ENCODE measurements at places on chromosomes 11 and 22.

GRCh38 chr11:33509632-33510031, 191.0 kb downstream of the C11orf91 start:
- no peak for DNase-seq

GRCh38 chr11:46050662-46051061, 70.6 kb downstream of the PHF21A start:
- DNase-seq: no peak

GRCh38 chr22:29635734-29636357, 32.4 kb downstream of the NF2 start:
- peak; percentile 61 for DNase-seq

DNA sequence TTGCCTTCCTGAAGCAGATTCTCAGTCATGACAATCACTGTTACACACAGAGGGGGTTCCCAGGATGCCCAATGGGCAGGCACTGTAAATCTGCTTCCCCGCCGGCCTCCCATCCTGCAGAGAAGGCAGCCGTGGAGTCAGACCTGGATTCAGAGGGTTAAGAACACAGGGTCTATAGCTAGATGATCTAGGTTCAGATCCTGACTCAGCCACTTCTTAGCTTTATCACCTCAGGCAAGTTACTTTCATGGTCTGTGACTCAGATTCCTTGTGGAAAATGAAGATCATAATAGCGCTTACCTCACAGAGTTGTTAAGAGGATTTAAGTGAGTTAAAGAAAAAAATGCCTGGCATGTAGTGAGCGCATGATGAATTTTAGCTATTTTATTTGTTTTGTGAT, 95.9 kb downstream of the TIMP3 start:
- no peak for DNase-seq

GRCh38 chr11:64396079-64396591, 37.2 kb downstream of the RPS6KA4 start:
- no peak for DNase-seq

DNA sequence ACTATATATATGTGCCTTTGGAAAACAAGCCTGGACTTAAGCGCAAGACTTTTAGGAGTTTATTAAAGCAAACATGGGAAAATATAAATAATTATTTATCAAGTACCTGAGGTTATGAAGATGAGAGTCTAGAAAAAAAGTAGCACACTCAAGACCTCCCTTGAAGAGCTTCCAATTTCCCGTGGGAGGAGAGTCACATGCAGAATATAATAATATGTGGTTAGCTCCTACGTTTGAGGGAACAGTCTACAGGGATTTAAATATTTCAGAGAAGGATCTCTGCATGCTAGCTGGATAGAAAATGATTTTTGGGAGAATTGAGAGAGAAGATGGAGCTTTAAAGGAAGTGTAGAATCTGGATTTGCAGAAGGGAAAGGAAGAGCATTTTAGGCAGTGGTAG, 183.8 kb downstream of the SWAP70 start:
- no peak for DNase-seq

DNA sequence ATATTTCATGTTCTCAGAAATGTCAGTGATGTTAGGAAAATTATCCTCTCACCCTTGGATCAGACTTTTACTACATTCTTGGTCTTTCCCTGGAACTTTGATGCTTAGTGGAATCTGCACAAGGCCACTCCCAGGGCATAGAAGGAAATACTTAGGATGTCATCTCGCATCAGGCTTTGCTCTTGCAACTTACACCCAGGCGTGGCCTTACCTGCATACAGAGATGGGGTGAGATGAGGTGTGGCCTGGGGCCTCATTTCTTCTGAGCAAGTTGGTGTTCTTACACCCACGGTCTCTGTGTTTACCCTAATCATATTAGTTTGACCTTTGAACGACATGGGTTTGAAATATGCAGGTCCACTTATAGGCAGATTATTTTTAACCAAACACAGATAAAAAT, 19.0 kb upstream of the OR52K2 start:
- no peak for DNase-seq

DNA sequence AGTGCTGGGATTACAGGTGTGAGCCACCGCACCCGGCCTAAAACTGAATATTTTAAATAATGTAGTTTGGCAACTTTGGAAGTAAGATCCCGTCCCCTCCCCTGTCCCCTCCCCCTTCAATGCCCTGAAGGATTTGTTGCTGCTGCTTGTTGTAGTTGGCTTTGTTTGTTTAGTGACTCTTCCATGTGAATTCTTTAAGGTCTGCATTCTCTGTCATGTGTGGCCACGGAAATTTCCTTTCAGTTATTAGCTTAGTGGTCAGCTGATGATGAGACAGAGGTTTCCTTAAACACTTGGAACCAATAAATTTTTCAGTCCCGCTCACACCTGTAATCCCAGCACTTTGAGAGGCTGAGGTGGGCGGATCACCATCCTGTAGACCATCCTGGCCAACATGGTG, 109.9 kb downstream of the MPPED1 start:
- no peak for DNase-seq

- no peak for DNase-seq
Observed at GRCh38 chr22:47739291-47740015, 977.0 kb downstream of the TBC1D22A start.

DNA sequence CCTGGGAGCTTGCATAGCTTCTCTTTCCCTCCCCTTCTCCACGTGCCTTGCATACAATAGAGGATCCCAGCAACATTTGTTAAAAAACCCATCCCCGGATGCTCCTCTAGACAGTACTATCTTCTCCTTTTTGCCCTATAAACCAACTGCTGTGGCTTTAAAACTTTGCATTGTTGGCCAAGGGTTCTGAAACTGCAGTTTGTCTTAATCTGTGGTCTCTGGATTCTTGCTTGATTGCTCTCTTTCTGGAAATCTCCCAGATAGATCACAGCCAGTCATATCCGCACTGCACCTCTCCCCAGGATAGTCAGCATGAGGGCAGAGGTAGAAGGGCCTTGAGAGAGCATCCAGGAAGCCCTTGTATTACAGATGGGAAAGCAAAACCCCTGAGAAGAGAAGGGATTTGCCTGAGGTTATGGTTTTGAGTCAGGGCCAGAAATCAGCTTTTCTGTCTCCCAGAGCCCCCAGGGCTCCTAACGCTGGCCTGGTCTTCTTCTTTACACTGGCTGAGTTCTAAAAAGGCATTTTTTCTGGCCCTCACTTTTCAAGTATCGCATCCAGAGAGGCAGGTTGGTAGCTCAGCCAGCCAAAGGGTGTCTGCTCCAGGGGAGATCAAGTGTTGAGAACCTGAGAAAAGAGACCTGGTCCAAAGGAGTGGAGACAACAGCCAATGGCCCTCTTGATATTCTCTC, 70.6 kb downstream of the ADM start:
- no peak for DNase-seq

DNA sequence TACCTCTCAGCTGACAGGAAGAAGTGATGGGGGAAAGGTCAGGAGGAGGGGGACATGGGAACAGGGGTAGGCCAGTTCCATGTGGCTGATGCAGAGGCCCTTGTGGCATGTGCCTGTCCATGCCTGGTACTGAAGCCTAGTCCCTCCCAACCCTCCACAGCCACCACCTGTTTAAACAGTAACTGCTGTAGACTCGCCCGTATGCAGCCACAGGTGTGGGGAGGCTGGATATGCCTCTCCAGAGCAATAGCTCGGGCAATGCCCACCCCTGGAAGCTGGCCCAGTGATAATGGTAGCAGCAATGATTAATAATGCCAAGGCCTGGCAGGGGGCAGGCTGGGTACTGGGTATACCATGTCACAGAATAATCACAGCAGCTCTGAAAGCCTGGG, 2.3 kb downstream of the SMTN start:
- no peak for DNase-seq

- no peak for DNase-seq
Observed at GRCh38 chr11:64164392-64165312, 1.3 kb downstream of the MACROD1 start.

GRCh38 chr11:117172724-117173421, 5.7 kb upstream of the SIDT2 start:
- DNase-seq: no peak

GRCh38 chr22:46674367-46674781, 54.2 kb downstream of the GRAMD4 start:
- no peak for DNase-seq

- no peak for DNase-seq
Observed at GRCh38 chr11:22169833-22170232, 23.1 kb upstream of the ANO5 start.

DNA sequence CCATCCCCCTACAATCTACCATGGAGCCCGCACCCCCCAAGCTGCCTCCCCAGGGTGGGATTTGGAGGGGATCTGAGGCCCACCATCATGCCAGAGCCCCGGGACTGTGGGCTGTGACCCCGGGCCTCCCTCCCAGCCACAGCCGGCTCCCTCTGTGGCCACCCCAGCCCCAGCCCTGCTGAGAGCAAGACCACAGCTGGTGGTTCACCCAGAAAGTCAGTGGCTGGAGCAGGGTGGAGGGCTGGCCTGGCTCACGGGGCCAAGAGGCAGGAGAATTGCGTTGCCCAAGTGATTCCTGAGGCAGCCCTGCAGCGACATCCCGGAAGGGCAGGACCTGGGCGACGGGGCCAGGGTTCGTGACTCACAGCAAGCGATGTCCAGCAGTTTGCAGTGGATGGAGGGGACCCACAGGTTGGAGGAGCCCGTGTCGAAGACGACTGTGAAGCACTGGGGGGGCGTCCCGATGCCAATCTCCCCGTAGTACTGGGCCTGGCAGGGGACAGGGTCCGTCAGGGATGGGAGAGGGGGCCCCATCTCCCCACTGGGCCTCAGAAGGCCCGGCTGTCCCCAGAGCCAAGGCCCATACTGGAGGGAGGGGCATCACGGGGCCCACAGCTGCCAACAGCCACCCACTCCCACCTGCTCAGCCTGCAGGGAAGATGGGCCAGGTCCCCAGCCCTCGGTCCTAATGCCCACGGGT, 4.4 kb downstream of the CTSD start:
- no peak for DNase-seq

- no peak for DNase-seq
Observed at GRCh38 chr11:94909371-94909820, 64.0 kb downstream of the CWC15 start.

DNA sequence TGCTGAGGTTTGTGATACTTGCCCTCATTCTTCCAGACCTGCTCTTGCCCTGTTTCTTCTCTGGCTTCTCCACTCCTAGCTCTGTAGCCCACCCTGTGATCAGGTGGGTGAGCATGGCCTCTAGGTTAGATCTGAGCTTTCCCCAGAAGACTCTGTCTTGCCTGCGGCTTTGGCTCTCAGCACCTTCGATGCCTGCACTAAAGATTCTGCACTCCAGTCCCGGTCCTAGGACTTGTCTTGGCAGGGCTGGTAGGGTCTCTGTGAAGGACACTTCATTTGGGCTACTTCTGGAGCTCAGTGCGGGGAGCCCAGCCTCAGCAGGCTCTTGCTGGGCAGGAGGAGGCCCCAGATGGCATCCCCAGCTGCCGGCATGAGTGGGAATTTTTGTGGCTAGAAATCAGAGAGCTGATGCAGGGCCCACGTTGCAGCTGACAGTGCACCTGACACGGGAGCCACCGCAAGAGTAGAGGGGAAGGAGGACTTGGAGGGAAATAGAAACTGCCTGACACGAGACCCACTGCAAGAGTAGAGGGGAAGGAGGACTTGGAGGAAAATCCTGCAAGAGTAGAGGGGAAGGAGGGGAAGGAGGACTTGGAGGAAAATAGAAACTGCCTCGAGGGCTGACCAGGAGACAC, 226.9 kb upstream of the B3GAT1 start:
- DNase-seq: no peak

DNA sequence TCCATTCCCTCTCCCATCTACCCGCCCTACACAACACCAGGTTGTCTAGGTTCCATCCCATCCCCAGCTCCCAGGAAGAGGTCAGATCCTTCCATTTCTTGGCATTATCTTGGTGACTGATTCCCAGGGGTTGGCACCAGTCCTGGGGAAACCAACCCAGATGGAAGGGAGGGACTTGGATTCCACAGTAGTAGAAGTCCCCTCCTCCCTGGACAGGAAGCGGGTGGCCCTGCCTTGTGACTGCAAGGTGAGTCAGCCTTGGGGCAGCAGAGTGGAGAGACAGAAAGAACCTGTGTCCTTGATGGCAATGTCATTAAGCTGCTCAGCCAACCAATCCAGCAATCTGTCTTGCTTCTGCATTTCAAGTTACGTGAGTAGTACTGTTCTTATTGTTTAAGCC, 26.5 kb downstream of the SYT13 start:
- no peak for DNase-seq

DNA sequence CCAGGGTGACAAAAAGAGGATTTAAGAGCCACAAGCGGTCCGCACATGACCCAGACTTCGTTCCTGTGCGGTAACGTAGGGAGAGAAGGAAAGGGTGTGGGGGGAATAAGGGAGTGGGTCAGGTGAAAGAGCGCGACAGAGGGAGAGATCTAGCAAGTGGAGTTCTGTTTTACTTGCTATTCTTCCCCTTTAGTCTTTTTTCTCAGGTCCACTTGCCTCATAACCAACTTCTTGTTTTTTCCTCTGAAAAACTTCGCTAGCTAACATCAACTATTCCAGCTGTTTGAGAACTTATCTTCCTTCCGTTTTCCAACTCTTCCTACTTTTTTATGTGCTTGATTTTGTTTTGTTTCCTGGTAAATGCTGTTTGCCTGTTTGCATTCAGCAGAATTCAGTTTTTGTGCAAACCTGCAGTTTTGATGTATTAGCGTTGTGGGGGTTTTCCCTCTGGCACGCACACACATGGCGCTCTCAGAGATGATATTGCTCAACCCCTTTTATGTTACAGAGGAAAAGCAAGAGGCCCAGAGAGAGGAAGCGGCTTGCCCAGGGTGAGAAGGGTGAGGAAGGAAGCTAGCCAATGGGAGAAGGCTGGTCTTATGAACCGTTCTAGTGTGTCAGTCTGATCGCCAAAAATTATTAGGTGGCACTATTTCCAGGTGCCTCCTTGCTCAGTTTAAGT, 592 bp upstream of the CTSC start:
- DNase-seq: peak; percentile 5

GRCh38 chr11:28323621-28324020, 215.4 kb downstream of the METTL15 start:
- DNase-seq: no peak

DNA sequence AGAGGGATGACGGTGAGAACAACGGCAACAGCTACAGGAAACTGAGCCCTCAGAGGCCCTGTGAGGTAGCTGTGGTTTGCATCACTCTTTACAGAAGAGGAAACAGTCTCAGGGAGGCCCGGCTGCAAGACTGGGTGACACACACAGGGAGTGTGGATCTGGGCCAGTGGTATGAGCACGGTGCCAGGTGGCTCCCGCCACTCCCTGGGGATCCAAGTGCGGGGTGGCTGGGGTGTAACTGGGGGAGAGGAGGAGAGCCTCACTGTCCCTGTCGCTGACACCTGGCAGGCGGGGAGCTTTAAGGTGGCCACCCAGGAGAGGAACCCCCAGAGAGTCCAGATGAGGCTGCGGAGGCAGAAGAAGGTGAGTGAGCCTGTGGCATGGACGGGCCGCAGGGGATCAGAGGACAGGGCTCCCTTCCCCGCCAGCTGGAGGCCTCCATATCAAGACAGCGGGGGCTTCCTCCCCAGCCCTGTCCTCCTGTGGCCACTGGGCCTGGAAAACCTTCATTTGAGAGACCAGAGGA, 5.6 kb downstream of the RGL4 start:
- no peak for DNase-seq

DNA sequence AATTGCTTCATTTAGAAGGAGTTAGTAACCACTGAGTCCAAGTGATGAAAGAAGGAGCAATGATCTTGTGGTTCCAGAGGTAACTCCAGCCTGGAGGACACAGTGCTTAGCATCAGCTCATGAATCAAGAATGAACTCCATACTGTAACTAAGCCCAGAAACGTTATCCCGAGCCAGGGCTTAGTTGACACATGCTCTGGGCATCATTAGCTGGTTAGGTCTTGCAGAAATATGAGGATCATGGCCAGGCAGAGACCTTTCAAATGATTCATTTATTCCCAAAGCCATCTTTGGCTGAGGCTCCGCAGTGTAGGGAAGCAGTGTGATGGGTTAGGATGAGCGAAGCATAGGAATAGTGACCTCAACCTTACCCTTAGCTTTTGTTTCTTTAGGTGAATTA, 277.4 kb downstream of the FAM76B start:
- DNase-seq: no peak

GRCh38 chr11:940496-941135, 14.9 kb downstream of the AP2A2 start:
- no peak for DNase-seq

All from NCI-H1694 (cell line).